ENCODE measurements at places on chromosomes 3 and 15.

- DNase-seq: no peak
Observed at GRCh38 chr3:58117561-58118181, 93.1 kb downstream of the DNASE1L3 start.

- DNase-seq: no peak
Observed at GRCh38 chr3:188693435-188693834, 478.3 kb upstream of the TPRG1 start.

GRCh38 chr3:77530870-77531269 is 491.0 kb downstream of the ROBO2 start:
- no peak for DNase-seq

DNA sequence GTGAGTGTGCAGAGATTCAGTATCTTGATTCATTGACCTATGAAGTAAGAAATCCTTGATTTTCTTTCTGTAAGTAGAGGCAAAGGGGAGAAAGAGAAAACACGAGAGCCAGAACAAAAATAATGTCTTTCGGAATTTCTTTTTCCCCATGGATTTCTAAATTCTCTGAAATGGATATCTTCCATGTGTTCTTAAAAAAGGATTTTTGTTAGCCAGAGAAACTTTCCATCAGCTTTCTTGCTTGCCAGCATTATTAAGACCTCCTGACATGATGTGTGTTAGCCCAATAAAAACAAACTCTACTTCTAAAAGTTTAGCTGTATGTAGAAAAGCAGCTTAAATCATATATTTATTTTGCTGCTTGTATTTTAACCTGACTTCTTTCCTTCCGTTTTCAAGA is 122.3 kb upstream of the AADACL2 start:
- no peak for DNase-seq

- DNase-seq: no peak
Observed at GRCh38 chr3:194399874-194400411, 877 bp upstream of the GP5 start.

DNA sequence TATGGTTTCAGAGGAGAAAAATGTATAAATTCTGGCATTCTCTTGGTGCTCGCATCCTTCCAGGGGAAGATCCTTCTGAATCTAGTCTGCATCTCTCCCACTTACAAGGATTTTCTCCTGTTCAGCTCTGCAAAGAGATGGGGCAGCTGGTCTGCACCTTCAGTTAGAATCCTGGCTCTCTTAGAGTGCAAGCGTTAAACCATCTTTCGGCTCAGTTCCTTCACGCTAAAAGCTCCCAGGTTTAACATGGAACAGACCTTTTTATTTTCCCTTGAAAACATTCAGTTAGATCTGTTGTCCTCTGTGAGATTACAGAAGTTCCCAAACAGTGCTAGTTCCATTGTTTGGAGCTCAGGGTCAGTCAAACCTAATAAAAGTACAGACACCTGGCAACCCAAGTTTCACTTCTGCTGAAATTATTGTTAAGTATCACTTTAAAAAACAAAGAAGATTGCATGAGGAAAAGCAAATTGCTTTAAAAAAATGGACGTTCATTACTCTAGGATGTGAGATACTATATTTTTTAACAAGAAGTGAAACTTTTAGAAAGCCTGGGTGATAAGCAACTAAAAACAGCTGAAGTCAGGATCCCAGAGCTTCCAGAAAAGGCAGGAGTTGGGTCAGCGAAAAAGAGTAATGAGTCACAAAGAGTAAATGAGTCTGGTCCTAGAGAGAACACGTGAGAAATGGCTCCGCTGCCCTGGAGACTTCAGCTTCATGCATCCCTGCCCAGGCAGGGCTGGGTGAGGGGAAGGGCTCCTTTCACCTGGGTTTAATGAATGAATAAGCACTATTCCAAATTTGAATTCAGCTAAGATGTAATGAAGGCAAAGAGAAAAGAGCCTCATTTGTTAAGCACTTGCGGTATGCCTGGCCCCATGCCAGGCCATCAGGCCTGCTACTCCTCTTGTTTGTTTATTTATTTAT is 63.3 kb downstream of the ABTB1 start:
- DNase-seq: no peak

GRCh38 chr3:64184621-64185020 is 40.6 kb downstream of the PRICKLE2 start:
- no peak for DNase-seq

DNA sequence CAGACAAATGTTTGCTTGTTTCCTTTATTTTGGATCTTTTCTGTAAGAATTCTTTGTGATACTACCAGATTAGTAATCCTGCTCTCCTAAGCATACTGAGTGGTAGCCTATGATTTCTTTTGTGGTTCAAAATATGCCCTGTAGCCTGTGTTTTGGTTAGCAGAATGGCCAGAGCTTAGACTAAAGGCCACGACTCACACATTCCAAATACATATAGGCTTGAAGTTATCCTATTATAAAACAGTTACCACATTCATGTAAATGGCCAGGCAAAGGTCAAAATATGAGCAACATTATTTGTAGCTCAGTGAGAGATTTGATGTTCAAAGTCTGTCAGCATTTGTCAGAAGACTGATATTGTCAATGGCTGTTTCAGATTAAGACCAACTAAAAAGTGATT is 84.5 kb downstream of the MITF start:
- DNase-seq: no peak

DNA sequence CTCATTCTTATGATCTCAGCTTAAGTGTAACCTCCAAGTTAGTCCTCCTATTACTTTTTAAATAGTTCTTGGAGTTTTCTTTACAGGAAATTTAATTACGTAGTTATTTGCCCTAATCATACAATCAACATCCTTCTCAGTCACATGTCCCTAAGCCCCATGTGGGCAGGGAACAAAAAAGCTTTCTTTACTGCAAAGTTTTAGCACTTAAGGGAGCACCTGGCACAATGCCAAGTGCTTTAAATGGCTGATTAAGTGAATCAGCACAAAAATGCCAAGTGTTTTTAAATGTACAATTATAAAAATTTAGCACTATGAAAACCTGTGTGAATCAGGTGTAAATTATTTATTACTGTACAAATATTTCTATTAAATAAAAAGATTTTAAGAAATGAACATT is 445.3 kb downstream of the C3orf38 start:
- DNase-seq: no peak

DNA sequence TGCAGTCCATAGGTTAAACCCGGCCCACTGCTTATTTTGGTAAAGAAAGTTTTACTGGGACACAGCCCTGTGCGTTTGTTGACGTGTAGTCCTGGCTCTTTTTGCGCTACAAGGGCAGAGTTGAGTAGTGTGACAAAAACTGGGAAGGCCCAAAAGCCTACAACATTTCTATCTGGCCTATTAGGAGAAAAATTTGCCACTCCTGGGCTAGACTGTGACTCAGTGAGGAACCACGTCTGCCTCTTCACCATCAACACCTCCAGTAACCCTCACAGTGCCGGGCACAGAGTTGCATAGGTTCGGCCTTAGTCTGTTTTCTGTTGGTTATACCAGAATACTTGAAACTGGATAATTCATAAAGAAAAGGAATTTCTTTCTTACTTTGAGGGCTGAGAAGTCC is 110.3 kb downstream of the TOP2B start:
- DNase-seq: no peak

DNA sequence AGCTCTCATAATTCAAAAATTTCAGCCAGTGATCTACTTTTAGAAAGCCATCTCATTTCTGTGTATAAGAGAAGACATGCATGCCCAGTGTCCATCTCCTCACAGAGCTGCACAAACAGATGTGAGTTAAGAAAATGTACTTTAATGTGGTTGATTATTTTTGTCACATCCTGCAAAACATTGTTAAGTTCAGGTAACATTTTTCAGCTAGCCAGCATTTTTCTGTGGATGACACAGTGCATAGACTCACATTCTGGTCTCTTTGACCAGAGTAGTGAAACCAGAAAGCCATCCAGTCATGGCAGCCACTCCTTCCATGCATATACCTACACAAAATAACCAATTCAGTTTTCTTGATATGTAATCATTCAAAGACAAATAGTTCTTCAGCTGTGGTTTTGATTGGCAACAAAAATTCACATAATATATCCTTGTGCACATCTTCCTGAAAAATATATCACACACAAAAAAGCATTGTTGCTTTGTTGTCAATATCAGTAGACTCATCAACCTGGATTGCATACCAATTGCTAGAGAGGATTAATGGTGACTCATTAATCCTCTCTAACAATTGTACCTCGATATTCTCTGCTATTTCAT is 2.1 kb upstream of the PLSCR1 start:
- no peak for DNase-seq

GRCh38 chr3:8539419-8539818 is 37.8 kb downstream of the LMCD1 start:
- no peak for DNase-seq

All from activated T-helper 1 cell treated with Interleukin-2 at 50 U/mL for 16 hours (primary cell).